ENCODE measurements at places on chromosomes 3 and 15.

GRCh38 chr15:48307586-48307985, 23.6 kb upstream of the DUT start:
- DNase-seq: no peak

GRCh38 chr3:195763076-195763830, 42.5 kb downstream of the MUC20 start:
- no peak for DNase-seq

DNA sequence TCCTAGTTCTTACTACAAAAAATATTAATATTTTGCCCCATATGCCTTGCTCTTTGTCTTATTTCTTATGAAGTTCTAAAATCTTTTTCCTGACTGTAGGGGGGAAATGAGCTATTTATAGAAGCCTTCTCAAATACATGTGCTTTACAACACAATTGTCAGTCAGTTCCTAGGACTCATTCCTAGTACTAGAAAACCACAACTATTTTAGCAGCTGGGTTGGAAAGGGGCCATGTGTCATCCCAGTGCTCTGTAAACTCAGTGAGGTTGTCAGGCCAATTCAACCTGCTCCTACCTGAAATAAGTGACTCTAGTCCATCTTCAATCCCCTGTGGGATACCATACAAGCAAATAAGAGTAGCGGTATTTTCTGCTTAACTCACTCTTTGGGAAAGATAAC, 153.8 kb downstream of the ULK4 start:
- DNase-seq: no peak

DNA sequence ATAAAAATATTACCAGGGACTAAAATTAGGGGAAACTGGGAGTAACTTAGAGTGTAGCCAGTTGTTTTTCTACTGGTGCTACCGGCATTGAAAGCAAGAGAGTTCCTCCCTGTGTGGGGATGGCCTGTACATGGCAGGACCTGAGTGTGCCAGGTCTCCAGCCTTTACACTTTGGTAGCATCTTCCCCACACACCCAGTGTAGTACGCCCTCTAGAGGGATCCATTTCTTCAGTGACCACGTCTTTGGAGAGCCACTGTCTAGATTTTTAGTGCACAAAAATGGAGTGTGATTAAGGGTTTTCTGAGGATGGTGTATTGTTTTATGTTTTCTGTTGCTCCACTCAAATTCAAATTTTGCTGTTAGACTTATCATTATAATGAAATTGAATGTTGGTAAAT, 507.0 kb upstream of the TPRG1 start:
- DNase-seq: no peak

- DNase-seq: no peak
Observed at GRCh38 chr3:149426325-149426724, 48.2 kb upstream of the TM4SF4 start.

DNA sequence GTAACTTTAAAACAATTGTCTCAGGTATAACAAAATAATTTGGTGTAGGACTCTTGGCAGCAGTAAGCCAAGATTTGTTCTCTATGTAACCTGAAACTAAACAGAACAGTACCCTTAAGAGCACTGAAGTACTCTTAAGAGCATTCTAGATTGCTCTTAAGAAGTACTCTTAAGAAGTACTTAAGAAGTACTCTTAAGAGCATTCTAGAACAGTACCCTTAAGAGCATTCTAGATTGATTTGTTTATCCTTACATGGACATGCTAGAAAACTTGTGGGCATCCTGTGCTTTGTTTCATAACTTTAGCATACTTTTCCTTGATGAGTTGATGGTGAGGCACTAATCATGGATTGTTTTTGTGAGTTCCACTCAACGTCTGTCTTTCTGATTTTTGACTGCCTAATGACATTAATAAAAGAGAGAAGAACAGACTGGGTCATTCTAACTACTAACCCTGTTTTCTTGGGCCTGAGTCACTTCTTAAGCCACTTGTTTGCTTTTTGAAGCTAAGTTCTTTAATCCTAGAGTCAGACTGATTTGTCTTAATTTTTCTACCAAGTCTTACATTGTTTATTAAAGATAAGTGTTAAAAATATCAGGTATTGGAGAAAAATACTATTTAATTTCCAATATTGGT, 57.2 kb upstream of the UTS2B start:
- no peak for DNase-seq

DNA sequence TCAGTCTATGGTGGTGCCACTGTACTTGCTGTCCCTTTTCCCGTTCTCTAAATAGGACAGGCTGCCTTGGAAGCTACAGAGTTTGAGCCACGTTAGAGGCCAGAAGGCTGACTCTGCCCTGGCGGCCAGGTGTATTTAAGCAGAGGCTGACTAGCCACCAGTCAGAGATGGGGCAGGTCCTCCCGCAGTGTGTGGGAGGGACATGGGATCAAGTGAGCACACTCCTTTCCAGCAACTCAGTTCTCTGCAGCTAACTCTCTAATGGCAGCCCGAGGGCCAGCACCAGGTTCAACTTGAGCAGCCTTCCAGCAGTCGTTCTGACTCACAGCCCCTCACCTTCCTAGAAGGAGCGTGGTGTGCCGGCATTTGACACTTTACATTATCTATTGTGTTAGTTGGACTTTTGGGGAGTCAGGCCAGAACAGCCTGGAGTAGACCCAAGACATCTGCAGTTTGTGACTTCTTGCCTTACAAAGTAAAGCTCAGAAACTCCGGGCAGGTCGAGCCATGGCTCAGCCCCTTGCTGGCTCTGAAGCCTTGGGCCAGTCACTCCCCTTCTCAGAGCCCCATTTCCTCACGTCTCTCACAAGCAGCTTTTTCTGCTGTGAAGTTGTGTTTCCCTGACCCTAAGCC, 46.7 kb upstream of the MYZAP start:
- DNase-seq: no peak

GRCh38 chr3:193145248-193145647, 95.8 kb upstream of the PLAAT1 start:
- DNase-seq: no peak

DNA sequence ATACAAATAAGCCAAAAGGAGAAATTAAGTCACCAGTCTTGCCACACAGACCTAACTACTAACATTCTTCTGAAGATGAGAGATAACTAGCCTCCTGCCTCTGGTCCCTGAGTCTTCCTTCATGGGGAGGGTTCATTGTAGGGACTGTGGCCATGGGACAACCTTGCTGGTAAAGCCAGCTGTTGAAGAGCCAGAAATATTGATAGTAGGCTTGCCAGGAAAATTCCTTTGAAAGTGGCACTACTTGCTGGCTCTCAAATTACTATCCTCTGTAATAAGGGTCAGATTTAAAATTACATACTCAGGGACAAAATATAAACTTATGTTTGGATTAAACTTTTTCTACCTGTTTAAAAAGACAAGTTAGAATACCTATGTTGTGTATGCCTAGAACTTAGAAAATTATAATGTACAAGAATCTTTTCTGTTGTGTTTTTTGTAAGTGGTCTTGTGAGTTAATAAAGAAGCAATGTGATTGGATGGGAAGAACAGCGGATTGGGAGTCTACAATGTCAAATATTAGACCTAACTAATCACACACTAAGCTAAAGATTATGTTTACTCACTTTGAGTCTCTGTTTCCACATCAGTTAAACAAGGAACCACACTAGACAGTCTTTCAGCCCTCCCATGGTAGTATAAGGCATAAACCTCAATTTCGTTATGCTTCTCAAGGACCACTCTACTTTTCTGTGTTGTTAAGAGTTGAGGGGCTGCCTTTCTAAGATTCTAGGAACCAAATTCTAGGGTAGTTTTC, 60.0 kb upstream of the TRIM71 start:
- no peak for DNase-seq

DNA sequence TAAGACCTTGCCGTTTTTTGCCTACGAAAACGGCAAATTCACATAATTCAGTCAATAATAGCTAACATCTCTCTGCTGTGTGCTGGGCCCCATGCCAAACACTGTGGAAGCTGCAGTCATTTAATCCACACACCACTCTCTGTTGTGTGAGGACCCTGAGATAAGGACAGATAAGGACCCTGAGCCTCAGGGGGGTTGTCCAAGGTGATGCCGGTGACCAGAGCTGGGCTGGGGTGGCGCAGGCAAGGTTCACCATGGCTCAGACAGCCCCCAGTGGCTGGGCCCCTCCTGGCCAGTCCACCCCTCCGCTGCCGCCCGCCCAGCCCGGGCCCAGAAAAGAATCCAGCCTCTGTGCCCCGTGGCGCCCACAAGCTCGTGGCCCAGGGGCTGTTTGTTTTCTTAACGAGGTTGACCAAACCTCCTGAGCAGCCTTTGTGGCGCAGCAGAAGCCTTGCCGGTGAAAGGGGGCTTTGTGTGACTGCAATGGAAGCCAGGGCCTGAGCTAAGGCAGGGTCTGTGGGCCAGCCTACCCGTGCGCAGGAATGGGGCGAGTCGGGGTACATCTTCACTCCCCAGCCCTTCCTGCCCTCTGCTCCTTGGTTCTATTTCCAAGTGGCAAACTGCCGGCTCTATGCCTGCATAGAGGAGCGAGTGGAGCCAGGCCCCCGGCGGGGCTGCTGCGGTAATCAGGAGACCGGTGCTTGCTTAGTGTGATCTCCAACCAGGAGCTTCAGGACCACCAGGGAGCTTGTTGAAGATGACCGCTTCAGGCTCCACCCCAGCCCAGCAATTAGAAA, 4.4 kb upstream of the SNX22 start:
- DNase-seq: peak; percentile 50

DNA sequence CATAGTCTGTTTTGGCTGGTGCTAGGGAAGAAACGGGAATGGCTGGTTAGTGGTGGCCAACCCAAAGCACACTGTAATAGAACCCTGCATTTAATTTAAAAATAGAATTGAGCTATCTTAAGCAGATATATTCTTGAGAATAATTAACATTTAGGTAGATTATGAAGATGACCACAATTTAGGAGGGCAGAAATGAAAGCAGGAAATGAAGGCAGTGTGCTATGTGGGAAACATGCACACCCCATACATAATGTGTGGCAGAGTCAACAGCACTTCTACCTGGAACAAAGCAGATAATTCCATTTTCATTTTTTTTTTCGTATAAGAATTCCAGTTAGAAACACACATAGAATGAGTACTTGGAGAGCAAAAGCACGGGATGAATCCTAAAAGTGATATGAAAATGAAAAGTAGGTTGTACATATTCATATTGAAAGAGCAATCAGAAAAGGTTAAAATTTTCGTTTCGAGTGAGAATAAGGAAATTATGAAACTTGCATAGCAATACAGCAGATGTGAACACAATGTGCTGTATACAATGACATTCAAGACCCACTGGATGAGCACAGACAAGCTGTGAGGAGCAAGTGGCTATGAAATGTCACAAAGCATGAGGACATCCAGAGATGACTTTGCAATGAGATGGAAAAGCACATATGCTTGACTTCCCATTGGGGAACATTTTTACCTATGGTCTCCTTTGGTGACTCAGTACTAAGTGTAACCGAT, 102.6 kb downstream of the TFG start:
- no peak for DNase-seq

GRCh38 chr15:89556413-89557262, 18.6 kb upstream of the TICRR start:
- DNase-seq: peak; percentile 68

GRCh38 chr3:45904931-45905330, 18.6 kb downstream of the CCR9 start:
- DNase-seq: no peak

GRCh38 chr3:140427786-140428185, 250.1 kb upstream of the TRIM42 start:
- no peak for DNase-seq

- DNase-seq: no peak
Observed at GRCh38 chr3:61451841-61452240, 109.5 kb upstream of the PTPRG start.
